ENCODE measurements at places on chromosomes 3 and 15. TPM values are rescaled to one million over a fixed set of nuclear protein-coding genes. Genes with fewer than 3 reads are reported as not detected.

DNA sequence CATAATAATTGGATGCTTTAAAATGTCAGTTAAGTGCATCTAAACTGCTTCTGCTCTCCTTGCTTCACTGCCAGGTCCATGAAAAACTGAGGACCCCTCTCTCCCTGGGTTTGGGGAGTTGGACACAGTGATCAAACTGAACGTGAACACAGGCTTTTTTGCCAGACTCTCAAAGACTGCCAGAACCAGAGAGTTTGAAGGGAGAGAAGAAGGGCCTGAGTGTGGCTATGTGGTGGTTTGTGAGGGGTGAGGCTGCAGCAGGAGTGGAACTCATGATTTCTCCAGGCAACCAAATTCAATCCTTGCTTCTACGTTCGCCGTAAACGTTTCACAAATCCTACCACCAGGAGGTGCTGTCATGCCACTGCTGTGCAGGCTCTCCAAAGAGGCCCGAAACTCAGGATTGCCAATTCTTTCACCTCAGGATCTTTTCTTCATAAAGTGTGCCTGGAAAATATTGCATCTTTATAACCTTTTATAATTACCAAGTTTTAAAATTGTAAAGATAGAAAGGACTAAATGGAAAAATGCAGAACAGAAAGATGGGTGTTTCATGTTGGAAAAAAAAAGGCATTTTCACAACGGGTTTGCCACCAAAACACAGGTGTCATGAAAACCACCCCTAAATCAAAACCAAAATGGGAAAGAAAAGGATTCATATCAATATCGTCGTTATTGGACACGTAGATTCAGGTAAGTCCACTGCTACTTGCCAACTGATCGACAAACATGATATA lies 19.7 kb downstream of the TM4SF4 start:
- DNase-seq: peak; percentile 67

- DNase-seq: no peak
These were observed 64.1 kb upstream of the KBTBD8 start for GRCh38 chr3:66934041-66934440.

- DNase-seq: peak; percentile 49
These were observed 6.5 kb upstream of the TBC1D23 start for GRCh38 chr3:100254168-100254777.

GRCh38 chr15:92164327-92165000 lies 229.2 kb upstream of the ST8SIA2 start:
- no peak for DNase-seq

DNA sequence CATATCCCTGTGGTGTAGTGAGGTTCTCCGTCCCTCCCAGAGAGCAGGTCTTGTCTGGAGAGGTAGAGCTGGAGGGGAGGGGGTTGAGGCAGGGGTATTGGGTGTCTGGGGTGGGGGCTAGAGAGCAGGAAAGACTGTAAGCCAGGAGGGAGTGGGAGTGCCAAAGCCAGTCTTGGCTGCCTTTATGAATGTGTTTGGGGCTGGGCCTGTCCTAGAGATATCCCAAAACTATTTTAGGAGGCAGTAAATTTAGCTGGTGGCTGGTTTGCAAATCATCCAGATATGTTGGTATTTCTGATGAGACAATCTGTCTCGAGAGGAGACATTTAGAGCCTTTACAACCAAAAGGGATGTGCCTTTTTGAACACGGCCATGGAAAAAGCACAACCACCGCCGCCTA lies 166.6 kb downstream of the TLE3 start:
- no peak for DNase-seq

- DNase-seq: no peak
These were observed 163.6 kb downstream of the SERPINI1 start for GRCh38 chr3:167899093-167899492.

- DNase-seq: no peak
These were observed 13.3 kb downstream of the CAV3 start for GRCh38 chr3:8746780-8747345.

- peak; percentile 71 for DNase-seq
These were observed 9.7 kb downstream of the PLA2G4D start for GRCh38 chr15:42084465-42085235.

DNA sequence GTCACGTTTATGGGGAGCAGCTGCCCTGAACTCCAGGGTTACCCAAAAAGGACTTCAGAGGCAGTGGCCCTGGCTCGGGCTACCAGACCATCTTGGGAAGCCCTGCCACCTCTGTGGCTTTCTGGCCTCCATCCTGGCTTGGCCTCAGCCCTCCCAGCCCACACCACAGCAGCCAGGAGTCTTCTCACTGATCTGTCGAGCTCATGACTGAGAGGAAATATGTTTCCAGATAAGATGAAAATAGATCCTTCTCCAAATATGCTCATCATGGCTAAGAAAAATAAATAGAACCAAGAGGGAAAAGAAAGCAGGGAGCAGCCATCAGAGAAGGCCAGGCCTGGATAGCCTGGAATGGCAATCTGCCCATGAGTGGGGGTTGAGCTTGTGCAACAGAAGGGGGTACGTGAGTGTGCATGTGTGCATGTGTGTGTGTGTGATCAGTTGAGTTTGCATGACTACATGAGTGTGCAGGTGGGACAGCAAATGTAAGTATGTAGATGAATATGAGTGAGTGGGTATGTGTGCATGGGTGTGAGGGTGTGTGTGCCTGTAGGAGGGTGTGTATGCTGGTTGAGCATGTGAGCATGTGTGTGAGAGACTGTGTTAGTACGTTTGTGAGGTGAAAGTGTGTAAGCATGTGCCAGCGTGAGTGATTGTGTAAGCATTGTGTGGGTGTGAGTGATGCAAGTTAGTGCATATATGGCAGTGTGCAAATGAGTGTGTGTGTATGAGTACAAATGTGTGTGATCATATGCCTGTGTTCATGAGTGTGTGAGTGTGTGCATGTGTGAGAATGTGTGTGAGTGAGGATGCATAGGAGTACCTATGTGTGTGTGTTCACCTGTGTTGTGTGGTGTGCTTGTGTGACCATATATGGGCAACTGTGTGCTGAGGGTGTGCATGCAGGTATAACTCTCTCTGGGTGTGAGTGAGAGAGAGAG lies 9.9 kb upstream of the RFT1 start:
- DNase-seq: no peak

DNA sequence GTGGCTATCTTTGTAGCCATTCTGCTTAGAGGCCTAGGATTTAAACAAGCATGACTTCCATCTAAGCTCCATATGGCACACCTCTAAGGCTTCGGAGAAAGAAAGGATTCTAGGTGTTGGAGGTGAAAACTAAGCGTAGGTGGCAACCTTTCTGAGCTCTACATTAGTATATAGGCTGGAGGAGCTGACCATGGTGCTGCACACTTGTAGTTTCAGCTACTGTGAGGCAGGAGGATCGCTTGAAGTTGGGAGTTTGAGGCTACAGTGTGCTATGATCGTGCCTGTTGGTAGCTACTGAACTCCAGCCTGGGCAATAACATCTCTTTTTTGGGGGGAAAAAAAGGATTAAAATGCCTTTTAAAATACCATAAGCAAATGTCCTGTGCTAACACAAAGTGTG lies 7.4 kb downstream of the EAF1 start:
- DNase-seq: no peak

Gene EFCC1
- 2.1 TPM for total RNA-seq

Gene GP9
- total RNA-seq: not detected

Gene KLHL40
- total RNA-seq: not detected

Gene GATA2
- total RNA-seq: 57.8 TPM

Gene ARGFX
- total RNA-seq: not detected

Gene SST
- 3.6 TPM for total RNA-seq

Gene ASB14
- not detected for total RNA-seq

Gene INSYN1
- 8.1 TPM for total RNA-seq

Gene CDC25A
- 2.1 TPM for total RNA-seq
